Activated T-helper 1 cell treated with anti-CD3 and anti-CD28 coated beads, Interleukin-2, amount 50 U/mL, for 16 hours (primary cell): ENCODE measurements at places on chromosomes 7 and 10.

GRCh38 chr7:98500764-98501163 lies 99.9 kb upstream of the BAIAP2L1 start:
- no peak for DNase-seq

- DNase-seq = no peak
Observed at GRCh38 chr10:20879136-20879535, 18.0 kb downstream of the NEBL start.

- no peak for DNase-seq
Observed at GRCh38 chr7:141463986-141464385, 87.2 kb upstream of the AGK start.

GRCh38 chr7:125661677-125662076 lies 732.1 kb upstream of the POT1 start:
- DNase-seq = no peak

DNA sequence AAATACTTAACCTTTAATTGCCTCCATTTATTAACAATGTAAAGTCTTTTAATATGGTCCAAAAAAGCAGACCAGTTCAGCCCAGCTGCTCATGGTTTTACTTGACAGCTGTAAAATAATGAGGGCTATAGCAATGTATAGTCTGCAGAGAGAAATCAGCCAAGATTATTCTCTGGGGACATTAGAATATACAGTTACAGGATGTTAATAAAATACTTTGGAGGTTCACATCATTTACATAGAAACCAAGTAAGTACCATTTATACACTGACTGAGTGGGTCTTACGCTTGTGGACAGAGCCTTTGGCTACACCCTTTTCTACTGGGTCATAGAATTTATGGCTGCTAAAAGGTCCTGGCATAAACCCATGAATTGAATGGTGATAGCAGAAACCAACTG lies 340.7 kb upstream of the CELF2 start:
- no peak for DNase-seq

DNA sequence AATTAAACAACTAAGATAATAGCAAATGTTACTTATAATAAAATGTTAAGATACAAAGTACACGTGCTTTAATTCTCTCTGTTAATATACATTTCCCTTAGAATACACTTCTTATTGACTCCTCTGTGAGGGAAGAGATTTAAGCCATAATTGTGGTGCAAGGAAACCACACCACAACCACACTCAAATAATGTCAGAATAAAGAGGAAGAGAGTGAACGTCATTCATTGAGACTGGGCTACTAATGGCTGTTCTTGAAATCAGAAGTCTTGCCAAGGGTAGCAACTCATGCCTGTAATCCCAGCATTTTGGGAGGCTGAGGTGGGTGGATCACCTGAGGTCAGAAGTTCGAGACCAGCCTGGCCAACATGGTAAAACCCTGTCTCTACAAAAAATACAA lies 10.0 kb downstream of the FAM171A1 start:
- DNase-seq = no peak

GRCh38 chr7:116698930-116699721 lies 27.1 kb downstream of the MET start:
- DNase-seq = no peak

DNA sequence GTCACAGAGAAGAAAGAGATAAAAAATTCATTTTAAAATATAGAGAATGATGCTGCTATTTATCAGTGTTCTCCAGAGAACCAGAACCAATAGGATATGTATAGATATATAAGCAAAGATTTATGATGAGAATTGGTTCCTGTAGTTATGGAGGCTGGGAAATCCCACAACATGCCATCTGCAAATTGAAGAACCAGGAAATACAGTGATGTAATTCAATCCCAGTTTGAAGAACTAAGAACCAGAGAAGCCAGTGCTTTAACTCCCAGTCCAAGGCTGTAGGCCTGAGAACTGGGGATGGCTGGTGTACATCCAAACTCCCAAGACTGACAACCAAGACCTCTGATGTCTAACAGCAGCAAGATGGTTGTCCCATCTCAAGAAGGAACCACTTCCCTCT lies 192.9 kb upstream of the PLXDC2 start:
- no peak for DNase-seq

GRCh38 chr10:63057509-63057908 lies 75.6 kb upstream of the NRBF2 start:
- DNase-seq = no peak

DNA sequence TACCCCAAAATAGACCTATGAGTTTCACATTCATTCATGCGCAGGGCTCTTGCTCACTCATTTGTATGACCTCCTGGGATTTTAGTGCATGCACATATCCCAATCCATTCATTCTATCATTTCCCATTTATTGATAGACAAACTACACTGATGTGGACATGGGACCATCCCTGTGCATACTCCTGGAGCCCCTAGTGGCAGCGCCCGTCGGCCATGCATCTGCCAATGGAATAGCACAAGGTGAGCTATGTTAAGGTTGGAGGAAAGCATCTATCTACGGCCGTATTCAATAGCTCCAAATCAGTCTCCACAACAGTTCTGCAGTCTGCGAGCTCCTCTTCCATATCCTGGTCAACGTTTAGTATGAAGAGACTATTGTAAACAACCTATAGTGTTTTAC lies 31.7 kb upstream of the FIGNL1 start:
- no peak for DNase-seq

- DNase-seq = no peak
Observed at GRCh38 chr10:115649217-115649616, 556.1 kb downstream of the ATRNL1 start.

DNA sequence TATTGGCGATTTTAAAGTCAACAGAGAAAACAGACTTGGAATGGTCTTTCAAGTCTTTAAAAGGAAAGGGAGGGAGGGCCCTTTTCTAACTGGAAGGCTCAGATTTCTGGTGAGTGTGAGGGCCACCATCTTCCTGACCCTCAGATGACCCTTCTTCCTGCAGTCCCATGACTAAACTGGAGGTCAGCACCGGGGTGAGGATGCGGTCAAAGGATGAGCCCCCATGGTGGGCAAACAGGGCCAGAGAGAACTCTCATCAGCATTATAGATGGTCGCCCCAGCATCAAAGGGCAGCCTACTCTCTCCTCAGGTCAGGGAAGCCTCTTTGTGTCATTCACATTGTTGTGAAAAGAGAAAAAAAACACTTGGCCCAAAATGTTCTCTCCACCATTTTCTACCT lies 219.2 kb downstream of the LRMDA start:
- DNase-seq = no peak

- DNase-seq = no peak
Observed at GRCh38 chr7:6032167-6032566, 991 bp downstream of the ANKRD61 start.

DNA sequence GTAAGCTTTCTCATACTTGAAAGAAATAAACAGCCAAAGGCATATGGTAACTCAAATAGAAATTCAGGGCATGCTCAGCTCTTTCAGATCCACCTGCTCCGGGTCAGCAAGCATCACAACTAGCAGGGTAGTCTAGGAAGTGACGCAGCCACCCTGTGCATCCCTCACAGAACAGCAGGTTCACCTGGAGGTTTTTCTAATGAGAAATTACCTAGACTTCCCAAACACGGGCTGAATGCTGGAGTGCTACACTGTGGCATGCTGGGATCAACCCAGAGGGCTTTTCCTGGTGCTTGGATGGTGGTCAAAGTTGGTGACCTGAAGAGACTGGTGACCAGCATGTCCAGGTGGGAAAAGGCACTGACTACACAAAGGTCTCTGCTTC lies 66.8 kb upstream of the DNAJB6 start:
- DNase-seq = no peak

DNA sequence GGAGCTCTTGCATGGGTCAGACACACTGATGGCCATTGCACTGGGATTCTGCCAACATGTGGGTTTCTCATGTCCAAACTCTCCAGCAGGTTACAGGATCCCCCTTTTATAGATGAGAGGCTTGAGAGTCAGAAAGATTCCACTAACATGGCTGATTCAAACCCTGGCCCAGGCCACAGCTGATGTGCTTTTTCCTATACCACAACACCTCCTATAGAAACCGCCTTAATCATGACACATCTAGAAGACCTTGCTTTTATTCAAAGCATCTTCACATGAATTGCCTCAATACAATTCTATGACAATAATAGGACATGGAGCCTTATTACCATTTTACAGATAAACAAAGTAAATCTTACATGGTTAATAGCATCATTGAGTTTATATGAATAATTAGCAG lies 188.6 kb downstream of the DPY19L1 start:
- DNase-seq = no peak

DNA sequence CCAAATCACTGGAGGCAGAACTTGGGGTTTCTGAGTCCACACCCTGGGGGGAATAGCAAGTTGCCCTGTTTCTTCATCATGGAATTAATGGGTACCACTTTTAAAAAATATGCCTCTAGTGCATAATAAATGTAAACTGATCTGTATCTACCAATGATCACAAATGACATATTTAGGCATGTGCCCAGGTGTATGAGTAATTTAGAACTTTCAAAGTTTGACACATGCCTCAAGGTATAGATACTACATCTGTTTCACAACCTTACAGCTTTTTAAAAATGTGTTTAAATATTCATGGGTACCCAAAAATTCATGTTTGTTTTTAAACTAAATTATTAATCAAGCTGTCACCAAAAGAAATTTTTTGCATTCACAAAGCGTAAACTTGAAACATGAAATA lies 226.0 kb downstream of the KIAA1217 start:
- DNase-seq = no peak

DNA sequence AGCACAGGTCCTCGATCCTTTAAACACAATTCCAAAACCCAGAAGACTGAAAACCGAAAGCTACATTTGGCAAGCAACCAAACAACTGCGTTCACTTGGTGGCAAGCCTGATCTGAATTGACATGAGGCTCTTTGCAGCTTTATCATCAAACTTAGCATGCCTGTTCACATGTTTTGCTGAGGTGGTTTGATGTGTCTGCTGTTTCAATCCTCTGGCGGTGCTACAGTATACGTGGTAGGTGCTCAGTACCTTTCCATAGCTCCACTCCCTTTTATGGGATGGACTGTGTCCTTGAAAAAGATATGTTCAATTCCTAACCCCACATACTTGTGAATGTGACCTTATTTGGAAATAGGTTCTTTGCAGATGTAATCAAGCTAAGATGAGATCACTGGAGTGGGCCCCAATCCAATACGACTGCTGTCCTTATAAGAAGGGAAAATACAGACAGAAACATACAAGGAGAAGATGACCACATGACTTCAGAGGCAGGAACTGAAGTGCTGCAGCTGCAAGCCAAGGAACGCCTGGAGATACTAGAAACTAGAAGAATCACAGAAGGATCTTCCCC lies 33.4 kb downstream of the CCDC6 start:
- DNase-seq = no peak

- DNase-seq = no peak
Observed at GRCh38 chr10:110717781-110718589, 73.8 kb downstream of the RBM20 start.

GRCh38 chr10:44036425-44036824 lies 348.5 kb downstream of the CXCL12 start:
- DNase-seq = no peak

- no peak for DNase-seq
Observed at GRCh38 chr7:155398944-155399343, 59.0 kb upstream of the EN2 start.

DNA sequence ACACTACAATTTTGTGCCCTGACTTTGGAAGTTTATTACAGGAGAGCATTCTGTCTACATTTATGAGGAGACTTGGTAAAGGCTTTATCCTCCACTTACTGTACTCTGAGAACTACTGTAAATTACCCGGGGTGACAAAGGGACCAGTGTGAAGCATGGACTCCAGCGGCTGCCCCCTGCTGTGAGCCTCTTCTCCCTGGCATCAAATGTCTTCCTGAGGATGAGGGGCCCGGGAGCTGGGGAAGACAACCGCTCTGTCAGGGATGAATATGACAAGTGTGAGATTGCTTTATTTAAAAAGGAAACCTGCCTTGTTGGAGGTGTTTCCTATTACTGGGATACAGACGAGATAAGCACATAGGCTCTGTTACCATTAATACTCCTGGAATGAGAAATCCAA lies 714.8 kb downstream of the CCSER2 start:
- DNase-seq = no peak

GRCh38 chr7:136138991-136139390 lies 161.8 kb upstream of the MTPN start:
- DNase-seq = no peak

GRCh38 chr10:85651497-85651882 lies 715.1 kb downstream of the GRID1 start:
- no peak for DNase-seq

GRCh38 chr7:1073142-1073977 lies 14.6 kb upstream of the GPER1 start:
- no peak for DNase-seq

DNA sequence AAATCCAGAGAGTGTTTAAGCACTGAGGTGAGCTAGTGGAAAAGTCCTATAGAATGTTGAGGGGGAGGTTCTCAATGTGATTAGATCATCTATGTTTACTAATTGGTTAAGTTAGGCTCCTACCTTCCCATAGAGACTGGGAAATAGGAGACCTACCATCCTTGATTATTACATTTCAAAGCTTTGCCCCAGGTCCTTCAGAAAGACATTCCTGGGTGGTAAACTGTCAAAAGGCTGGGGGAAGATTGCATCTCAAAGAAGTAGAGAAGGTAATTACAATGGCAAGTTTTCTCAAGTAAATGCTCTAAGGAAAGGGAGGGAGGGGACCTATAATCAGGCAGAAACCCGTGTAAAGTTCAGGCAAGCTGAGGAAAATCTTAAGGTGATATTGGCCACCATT lies 247.8 kb upstream of the SMIM30 start:
- DNase-seq = no peak

DNA sequence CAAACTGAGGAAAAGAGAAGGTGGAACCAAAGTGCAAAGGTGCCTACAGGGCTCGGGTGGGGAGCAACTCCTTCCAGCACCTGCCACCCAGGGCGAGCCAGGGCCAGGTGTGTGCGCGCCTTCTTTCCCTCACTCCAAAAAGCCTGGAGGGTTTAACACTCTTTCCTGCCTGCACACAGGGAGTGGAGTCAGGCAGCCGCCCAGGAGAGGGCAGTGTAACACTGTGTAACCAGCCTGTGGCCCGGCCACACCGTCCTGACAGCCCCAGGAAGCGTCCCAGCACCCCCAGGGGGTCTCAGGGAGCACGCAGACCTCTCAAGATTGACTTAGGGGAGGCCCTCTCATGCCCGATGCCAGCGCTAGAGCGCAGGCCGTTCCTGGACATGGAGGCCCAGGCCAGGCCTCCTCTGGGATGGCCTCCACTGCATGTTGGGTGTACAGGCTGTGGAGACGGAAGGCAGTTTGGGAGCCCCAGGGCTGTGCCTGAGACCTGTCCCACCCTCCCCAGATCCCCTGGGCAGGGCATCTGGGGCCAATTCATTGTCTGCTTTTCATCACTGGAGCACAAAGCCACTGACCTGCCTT lies 13.4 kb downstream of the BRI3 start:
- no peak for DNase-seq

GRCh38 chr10:93851169-93851568 lies 42.6 kb upstream of the SLC35G1 start:
- DNase-seq = no peak

GRCh38 chr10:101130984-101131961 lies at the start of gene TLX1:
TLX1 (plus strand) TSS chr10:101131300; CDS start chr10:101131542, 242 bp downstream.
- DNase-seq = no peak
